ENCODE measurements at places on chromosomes 7 and 10.
A peak's percentile ranks its signal among the peaks of the same experiment; 100 is the strongest.

GRCh38 chr7:147611431-147611830 is 979.1 kb upstream of the C7orf33 start:
- DNase-seq = no peak

DNA sequence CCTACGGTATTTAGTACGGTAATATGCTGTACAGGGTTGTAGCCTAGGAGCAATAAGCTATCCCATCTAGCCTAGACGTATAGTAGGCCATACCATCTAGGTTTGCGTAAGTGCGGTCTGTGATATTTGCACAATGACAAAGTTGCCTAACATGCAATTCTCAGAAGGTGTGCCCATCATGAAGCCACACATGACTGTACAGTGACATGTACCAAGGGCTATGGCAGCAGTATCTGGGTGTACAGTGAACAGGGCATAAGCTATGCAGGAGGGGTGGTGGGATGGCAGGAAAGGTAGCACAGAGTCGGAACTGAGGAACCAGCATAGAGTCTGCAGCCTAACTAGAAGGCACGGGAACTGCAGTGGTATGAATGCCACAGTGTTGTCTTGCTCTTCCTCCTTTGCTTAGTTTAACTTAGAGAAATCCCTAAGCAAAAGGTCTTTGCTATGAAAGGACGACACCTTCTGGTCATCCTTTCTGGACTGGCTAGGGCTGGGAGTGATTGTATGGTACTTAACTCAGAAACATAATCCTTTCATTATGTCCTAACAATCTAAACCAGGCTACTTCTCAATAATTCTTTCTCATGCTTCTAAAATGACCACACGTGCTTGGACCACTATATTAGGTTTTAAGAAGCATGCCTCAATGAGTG is 93.5 kb downstream of the DYNC1I1 start:
- no peak for DNase-seq

GRCh38 chr7:5417106-5418071 is 6.2 kb downstream of the TNRC18 start:
- no peak for DNase-seq

- DNase-seq = no peak
These were observed 60.4 kb downstream of the HDAC9 start for GRCh38 chr7:18555968-18556367.

GRCh38 chr10:73647211-73647874 is 6.1 kb upstream of the MYOZ1 start:
- no peak for DNase-seq

DNA sequence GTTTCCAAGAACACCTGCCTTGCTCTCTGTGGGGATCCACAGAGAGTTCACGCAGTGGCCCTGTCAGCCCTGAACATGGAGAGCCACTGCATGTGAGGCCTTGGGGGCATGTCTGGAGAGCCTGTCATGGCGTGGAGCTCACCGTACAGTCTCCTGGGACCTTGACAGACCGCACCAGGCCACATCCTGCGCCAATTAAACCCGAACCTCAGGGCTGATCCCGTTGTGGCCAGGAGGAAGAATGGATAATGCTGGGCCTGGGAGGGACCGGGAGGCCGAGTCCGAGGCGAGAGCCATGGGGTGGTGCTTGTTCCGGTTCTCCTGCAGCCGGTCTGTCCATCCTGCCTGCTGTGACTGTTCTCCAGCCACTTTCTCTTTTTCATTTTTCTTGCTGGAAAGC is 68.7 kb downstream of the DNAJB6 start:
- no peak for DNase-seq

- DNase-seq = no peak
These were observed 278.1 kb upstream of the TMEM229A start for GRCh38 chr7:124310934-124311390.

GRCh38 chr7:155830961-155831806 is 18.9 kb upstream of the SHH start:
- no peak for DNase-seq

DNA sequence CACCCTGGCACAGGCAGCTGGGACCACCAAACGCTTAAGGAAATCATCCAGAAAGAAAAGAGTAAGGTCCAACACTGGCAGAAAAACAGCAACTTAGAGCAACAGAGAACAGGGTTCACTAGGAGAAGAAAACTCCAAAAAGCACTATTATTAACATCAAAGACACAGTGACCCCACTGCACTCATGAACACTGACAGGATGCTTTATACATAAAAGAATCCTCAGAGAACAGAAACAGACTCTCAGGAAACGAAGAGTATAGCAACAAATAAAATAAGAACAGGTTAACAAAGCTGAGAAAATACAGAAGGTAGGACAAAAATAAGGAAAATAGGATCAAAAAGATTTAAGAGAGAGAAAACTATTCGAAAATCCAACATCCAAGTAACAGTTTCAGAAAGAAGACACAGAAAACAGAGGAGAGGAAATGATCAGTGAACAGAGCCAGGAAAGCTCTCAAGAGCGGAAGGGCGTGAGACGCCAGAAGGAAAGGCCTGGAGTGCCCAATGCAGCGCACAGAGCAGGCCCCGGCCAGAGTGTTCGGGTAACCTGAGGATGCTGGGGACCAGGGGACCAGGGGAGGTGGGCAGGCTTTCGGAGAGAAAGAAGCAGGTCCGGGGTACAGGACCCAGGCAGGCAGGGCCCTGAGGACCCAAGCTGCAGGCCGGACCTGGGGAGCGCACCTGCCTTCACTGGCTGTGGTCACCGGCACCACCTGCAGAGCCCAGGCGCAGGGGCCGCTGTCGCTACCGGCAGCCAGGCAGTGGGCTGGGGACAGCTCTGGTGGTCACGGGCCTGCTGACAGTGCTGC is 258.2 kb downstream of the MAD1L1 start:
- DNase-seq = no peak

DNA sequence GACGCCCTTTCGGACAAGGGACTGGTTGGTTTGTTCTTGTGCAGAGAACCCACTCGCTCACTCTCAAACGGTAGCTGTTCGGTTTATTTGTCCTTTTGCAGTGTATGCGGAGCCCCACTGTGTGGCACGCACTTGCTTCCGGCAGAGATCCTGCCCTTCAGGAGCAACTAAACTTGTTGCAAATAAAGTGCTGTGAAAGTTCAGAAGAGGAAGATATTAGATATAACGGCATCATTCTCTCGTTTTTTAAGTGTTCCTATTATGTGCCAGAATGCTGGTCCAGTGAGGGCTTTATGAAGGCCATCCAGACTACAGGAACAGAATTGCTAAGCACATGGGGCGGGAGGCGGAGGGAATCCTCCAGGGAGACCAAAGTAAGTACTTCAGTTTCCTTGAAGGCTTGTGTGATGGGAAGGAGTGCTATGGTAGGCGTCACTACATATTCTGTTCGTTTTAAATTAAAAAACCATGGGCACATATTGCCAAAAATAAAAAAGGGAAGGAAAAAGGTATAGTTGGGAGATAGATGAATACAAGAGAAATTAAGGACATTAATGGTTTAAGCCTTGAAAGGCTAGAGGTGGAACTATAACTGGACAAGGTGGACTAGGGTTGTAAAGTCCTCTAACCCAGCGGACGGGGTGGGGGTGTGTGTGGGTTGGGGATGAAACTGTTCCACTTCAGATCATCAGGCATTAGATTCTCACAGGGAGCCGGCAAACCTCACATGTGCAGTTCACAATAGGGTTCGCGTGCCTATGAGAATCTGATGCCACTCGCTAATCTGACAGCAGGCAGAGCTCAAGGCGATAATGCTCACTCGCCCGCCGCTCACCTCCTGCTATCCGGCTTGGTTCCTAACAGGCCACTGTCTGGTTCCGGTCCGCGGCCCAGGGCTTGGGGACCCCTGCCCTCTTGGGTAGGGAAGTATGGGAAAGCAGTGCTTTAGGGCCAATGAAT is 704 bp upstream of the ERLIN1 start:
- no peak for DNase-seq

DNA sequence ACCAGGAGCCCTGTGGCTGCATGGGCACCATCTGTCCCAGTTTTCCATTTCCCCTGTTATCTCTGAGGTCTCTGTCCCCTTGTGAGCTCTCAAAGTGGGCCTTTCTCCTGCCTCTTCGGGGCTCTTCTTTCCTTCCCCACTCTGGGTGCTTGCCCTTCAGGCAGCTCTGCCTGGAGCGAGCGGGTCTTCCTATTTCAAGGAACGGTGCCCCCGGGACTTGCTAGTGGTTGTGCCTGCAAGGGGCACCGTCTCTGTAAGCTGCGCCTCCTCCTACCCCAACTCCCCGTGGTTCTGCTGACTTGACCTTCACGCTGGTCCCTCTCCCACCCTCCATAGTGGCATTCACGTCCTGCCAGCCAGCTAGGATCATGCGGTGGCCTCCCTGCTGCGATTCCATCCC is 110.1 kb downstream of the DOCK1 start:
- no peak for DNase-seq

- no peak for DNase-seq
These were observed 56.3 kb downstream of the PLPP4 start for GRCh38 chr10:120513307-120513796.

- no peak for DNase-seq
These were observed 2.8 kb upstream of the CYP3A4 start for GRCh38 chr7:99786726-99787335.

DNA sequence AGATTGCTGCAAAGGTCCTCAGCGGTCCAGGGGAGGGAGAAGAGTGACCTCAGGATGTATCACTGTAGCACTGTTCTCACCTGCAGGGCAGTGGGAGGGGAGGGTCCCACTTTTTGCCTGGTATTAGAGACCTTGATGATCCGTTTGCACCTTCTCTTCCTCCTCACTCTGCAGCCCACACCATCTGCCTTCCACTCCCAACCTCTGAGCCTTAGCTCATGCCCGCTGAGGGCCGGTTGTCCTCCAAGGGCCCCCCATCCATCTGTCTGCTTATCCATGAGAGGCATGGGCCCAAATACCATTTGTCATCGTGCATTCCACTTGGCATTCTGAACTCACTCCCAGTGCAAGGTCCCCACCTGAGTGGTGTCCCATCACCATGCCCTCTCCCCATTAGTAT is 64.6 kb upstream of the PCBD1 start:
- no peak for DNase-seq

DNA sequence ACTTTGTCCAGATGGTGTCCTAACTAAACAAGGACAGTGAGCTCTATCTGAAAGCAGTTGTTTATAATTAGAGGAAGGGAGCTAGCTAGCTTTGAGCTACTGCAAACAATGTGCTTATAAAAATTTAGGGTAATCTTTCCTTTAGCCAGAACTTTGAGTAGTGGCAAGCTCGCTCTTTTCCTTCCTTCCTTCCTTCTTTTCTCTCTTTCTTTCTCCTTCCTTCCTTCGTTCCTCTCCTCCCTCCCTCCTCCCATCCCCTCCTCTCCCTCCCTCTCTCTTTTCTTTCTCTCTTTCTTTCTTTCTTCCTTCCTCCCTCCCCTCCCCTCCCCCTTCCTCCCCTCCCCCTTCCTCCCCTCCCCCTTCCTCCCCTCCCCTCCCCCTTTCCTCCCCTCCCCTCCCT is 520.1 kb downstream of the INHBA start:
- DNase-seq = no peak

GRCh38 chr7:50768485-50769474 is 13.9 kb downstream of the GRB10 start:
- no peak for DNase-seq

DNA sequence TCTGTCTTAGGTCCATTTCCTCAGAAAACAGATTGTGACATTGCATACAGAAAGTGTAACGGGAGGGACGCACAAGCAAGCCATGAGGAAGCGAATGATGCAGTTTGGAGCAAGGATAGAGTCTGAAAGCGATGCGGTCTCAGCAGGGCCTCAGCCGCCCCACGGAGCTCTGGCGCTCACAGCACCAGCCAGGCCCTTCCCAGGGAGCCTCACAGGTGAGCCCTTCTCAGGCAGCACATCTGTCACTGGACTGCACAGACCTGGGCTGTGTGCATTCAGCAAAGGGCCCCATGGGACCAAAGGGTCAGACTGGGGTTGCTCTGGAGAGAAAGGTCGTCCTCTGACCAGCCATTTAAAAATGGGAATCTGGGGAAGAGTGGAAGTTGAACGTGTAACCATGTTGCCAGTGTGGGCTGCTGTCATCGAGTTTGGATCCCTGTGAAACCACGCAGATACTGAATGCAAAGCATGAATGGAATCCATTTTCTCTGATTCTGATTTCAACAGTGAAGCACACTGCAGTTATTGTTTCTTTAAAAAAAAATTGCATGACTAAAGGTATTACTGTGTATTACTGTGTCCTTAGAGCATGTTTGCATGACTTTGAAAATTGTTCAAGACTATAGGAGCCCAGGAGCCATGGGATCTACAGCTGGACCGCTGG is 350.0 kb upstream of the AKR1E2 start:
- DNase-seq = no peak

DNA sequence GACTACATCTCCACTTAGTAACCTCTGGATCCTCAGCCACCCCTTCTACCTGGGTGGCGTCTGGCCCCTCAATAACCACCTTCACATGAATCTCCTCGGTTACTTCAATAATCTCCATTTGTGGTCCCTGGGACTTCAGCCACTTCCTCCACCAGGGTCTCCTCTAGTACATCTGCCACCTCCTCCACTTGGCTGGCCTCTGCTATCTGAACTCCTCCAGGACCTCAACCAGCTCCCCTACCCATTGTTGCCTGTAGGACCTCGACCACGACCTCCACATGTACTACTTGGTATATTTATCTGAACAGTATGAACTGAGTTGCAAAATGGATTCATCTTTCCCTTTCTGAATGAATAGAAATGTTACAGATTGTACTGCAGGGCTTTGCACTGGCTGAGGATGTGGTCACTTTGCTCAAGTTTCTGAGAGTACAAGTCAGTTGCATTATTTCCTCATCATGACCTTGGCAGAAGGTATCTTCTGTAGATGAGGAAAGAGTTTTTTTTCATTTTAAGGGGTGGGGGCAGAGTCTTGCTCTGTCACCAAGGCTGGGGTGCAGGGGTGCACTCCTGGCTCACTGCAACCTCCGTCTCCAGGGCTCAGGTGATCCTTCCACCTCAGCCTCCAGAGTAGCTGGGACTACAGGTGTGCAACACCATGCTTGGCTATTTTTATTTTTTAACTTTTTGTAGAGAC is 36.0 kb downstream of the MAT1A start:
- no peak for DNase-seq

- no peak for DNase-seq
These were observed 98.4 kb upstream of the HABP2 start for GRCh38 chr10:113454341-113455061.

GRCh38 chr10:4733150-4733842 is 92.7 kb upstream of the AKR1E2 start:
- DNase-seq = no peak

- peak; percentile 26 for DNase-seq
These were observed 420 bp upstream of the MINPP1 start for GRCh38 chr10:87504307-87504639.

DNA sequence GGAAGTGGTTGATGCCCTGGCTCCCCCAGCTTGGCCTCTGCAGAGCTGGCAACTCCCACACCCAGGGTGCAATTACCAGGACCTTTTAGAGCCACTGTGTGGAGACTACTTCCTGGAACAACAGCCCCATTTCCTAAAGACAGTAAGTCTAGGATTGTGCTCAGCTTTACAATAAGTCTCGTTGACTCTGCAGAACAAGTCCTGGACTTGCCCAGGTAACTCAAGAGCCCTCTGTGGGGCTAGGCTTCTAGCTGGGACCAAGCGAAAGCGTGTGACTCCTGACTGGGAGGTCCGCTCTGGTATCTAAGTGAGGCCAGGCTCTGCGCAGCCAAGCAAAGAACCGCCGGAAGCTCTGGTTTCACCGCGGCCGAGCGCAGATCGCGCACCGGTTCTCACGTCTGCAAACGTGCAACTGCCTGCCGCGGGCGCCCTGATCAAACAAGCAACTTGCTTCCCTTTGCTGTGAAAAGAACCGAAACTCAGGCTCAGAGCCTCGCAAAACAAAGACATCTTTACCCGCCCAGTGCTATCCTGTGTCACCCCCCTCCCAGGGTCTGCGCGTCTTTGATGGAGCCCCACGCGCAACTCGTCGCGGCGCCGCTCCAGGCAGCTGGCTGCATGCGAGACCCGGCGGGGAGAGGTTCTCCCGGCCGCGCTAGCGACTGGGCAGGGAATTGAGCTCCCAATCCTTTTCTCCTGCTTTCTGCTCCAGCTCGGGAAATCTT is 4.4 kb upstream of the PDLIM1 start:
- no peak for DNase-seq
